ENCODE measurements at places on chromosomes 1 and 21.

DNA sequence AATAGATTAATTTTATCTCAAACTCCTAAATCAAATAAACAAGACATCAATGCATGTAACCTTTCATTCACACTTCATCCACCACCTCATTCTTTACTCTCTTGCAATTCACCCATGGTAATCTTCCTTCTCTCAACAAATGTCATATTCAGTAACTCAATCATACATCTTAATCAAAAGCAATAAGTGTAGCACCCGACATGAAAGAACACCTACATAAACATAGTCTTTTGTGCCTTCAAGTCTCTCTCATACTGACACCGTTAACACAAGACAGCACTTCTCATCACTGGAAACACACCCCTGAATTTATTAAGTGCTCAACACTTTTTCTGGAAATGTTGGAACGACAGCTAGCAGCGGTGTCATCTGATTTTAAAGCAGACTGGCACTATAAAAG is 225.9 kb downstream of the TTLL7 start:
- DNase-seq = no peak

DNA sequence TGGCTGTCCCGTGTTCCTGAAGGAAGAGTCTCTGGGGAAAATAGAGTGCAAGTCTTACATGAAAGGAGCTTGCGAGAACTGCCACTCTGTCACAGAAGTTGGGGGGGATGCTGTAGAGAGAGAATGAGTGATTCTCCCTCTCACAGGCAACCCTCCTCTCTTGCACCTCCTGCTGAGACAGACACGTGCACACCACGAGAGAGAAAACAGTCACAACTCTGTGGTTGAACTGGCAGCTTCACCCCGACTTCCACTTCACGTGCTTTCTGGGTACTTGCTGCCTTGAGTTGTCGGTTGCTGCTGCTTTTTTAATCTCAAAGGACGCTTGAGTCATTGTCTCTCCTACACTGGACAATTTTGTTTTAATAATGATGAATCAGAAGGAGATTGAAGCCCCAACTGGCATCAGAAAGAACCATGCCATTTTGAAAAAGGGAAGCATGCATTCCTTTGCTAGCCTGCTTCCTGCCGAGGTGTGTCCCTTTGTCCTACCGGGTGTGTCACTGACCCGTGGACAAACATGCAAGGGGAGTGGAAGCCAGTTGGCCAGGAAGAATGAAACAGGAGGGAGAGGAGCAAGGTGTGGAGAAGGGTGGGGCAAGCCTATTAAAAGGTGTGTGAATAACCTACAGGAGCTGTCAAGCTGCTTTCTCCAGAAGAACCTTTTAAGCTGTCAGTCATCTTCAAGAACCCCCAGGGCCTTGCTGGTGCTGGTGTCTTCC is 164.2 kb downstream of the CACNA1E start:
- DNase-seq = no peak

DNA sequence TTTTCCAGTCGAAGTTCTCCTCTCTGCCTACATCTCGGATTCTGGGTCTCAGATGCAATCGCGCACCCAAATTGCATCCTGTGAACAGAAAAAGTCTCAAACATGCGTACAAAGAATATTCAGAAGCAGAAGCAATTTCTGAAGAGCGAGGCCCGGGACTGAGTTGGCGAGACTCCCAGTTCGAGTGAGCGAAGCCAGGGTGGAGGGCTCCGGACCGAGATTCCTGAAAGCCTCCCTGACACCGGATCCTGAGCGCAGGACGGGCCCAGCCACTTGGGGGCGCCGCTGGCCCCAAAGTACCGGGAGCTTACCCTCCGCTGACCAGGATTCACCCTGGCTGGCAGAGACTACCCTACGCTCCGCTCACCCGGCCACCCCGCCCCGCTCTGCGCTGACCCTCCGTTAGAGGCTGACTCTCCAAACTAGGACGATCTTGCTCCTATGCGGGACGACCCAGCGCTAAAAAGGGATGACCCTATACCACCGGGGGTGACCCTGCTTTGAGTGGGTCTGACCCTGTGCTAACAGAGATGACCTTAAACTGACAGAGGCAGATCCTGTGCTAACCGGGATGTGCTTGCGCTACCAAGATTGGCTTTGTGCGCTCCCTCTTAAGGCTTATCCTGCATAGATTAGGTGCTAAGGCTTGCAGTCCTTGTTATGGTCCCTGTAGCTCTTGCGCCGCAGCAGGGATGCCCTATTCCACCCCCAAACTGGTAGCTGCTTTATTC is 12.1 kb downstream of the FOXD2 start:
- peak; percentile 41 for DNase-seq

DNA sequence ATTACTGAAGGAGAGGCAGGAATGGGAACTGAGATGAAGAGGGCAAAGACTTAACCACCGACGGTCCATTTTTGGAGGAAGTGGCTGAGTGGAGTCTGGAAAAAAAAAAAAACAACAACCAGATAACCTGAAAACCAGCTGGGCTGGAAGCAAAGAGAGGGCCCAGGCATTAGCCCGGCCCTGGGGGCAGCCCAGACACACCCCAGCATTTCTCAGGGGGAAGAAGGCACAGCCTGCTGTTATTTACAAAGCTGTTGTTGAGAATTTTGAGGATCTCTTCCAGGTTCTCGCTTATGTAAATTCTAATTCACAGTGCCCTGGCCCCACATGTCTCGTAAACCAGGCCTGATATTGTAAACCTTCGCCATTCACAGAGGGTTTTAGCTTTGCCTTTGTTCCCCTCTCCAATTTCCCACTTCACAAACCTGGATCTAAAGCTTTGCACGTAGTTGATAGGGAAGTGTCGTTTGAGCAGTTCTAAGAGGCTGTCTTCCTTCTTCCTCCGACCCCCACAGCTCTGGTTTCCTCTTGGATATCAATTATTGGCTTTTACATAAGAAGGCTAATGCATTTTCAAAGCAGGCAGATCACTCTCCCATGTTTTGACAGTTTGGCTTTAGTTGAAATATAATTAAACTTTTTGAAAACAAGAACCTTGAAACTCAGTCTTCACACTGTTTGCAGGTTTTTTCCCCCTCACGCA is 161.8 kb upstream of the IRF2BP2 start:
- DNase-seq = no peak

DNA sequence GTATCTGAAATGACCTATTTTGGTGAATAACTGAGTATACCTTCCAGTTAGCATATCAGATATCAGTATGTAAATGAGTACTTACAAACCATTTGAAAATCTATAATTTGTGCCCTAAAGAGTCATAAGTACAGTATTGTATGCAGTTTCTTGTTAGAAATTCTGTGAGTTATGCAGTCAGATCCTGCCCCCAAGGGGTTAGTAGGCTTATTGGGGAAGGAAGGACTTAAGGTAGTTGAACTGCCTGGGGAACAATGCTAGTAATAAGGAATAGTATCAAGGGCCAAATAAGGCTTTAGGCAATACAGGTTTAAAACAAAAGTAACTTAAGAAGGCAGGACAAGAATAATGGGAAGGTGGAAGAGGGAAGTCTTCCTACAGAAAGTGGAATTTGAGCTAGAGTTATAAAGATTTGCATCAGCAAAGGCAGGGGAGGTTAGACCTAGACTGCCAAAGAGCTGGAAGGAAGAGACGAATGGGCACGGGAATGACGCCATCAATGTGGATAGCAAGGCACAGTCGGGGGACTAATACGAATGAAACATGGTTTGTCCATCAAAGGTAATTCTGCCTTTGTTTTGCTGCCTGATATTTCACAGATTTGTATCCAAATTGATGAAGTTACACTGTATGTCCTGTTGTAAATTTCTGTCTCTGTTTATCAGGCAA is 182.9 kb upstream of the DPYD start:
- no peak for DNase-seq

All from GM20000 (cell line).